NCI-H1417 treated with DMSO at 0.1 percent for 48 hours (cell line): ENCODE measurements at places on chromosomes 16 and 17.

- DNase-seq: no peak
These were observed 2.3 kb downstream of the ANKFY1 start for GRCh38 chr17:4261452-4261851.

DNA sequence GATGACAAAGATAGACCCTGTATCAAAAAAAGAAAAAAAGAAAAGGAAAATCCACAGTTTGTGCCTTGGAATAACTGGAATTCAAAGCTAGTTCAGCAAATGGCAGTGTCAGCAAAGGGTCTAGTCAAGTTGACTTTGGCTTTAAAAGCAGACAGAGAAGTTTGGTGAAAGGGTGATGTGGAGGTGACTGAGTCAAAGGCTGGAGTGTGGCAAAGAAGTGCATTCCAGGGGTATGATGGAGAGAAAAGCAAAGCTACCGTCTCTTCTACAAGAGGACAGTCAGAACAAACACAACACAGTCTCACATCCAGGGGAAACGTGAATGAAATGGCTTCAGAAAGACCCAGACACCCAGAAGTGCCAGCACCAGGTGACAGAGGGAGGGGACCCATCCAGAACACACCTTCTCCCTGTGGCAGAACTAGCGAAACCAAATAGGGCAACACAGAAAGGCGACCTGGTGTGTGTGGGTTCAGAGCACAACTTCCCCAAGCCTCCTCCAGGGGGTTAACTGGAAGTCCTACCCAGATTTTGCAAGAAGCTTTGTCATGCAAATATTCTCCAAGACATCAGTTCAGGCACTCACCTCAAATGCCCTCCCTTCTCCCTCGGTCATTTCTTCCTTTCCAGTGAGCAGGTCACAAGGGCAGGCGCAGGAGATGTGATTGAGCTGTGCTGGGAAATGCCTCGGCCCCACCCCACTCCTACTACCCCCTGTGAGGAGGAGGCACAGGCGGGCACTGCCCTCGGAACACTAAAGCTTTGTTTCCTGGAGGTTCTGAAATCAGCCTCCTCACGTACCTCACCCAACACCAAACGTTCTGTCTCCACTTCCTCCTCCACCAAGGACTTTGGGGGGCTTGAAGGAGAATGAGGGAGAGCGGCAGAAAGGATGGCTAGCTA, 481.9 kb downstream of the SOX9 start:
- no peak for DNase-seq

GRCh38 chr17:71329310-71330098, 791.3 kb upstream of the SOX9 start:
- DNase-seq: no peak

- no peak for DNase-seq
These were observed 45.1 kb downstream of the TNFRSF13B start for GRCh38 chr17:16926571-16927451.

- DNase-seq: peak; percentile 47
These were observed 340 bp upstream of the MYO1D start for GRCh38 chr17:32877164-32877764.

- DNase-seq: no peak
These were observed 4.1 kb downstream of the CCDC102A start for GRCh38 chr16:57532266-57532625.

GRCh38 chr16:30561089-30561816, 3.1 kb upstream of the ZNF764 start:
- no peak for DNase-seq

DNA sequence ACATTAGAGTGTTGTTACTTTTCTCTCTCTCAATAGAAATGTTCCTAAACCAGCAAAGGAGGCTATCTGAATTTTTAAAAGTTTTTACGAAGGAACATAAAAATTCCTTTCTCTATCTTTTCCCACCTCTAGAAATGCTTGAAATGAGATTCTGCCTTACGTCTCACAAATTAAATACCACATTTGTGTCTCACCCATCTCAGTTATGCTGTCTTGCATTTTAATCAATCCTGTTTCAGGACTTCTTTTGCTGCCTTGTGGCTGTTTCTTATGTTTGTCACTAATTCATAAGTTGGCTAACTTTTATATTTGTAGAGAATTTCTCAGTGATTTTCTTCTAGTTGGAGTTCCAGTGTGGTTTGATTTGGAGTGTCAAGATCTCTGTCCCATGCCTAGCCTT, 3.5 kb downstream of the OMG start:
- no peak for DNase-seq

GRCh38 chr17:77315551-77316190, 174.9 kb downstream of the SEC14L1 start:
- no peak for DNase-seq

- DNase-seq: no peak
These were observed 86.8 kb downstream of the RBFOX1 start for GRCh38 chr16:7419441-7419840.

- no peak for DNase-seq
These were observed 21.1 kb upstream of the BRD7 start for GRCh38 chr16:50389900-50390299.

DNA sequence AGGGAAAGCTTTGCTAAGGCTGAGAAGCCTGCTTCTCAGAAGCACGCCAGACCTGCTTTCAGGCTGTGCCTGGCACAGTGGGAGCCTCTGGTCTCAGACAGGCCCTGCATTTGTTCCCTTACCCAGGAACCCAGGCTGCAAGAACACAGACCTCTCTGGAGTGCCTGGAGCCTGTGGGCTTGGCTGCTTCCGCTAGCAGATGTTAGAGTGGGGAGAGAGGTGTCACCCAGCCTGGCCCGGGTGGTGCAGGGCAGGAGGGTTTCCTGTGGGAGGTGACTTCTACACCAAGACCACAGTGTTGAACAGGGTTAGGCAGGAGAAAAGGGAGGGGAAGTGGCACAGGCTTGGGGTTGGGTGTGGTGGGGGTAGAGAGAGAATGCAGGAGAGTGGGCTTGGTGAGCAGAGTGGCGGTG, 35.8 kb upstream of the ADGRG1 start:
- DNase-seq: no peak

DNA sequence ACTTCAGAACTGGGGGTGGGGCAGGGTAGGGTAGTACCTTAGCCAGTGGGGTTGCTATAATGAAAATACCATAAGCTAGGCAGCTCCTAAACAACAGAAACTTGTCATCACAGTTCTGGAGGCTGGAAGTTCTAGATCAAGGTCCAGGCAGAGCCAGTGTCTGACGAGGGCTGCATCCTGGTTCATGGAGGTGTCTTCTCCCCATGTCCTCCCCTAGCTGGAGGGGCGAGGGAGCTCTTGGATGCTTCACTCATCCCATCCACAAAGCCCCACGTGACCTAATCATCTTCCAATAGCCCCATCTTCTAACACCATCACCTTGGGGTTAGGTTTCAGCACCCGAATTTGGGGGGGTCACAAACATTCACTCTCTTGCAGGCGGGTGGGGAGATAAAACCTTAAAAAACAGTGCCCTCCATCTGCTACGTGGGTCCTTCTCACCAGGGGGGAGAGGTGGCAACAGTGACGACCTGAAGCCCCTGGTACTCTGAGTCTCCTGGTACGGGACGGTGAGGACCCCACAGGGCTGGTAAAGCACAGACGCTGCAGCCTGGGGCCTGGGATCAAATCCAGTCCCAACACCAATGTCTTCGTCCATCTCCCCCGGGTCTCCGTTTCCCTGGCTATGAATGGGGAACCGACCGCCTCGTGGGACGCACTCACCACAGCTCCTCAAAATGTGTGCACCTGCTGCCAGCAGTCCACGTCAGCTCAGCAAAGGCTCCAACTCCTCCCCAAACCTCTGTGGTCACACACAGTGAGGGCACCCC, 22.8 kb downstream of the RAB40B start:
- no peak for DNase-seq

DNA sequence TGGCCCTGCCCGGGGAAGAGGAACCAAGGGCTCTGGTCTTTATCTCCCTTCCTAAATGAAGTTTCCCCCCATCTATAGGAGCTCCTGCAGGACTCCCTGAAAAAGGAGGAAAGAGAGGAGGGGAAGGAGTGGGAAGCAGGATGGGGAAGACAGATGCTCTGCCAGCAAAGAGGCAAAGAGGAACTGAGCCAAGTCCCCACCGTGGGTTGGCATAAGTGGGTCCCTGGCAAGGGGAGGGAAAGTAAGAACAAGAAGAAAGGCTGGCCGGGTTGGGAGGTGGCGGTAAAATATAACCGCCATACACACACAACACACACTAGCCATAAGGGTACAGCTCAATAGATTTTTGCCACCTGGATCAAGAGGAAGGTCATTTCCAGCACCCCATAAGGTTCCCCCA, 6.1 kb upstream of the EIF1 start:
- no peak for DNase-seq

GRCh38 chr16:75475420-75475847, 10.9 kb upstream of the TMEM170A start:
- no peak for DNase-seq

DNA sequence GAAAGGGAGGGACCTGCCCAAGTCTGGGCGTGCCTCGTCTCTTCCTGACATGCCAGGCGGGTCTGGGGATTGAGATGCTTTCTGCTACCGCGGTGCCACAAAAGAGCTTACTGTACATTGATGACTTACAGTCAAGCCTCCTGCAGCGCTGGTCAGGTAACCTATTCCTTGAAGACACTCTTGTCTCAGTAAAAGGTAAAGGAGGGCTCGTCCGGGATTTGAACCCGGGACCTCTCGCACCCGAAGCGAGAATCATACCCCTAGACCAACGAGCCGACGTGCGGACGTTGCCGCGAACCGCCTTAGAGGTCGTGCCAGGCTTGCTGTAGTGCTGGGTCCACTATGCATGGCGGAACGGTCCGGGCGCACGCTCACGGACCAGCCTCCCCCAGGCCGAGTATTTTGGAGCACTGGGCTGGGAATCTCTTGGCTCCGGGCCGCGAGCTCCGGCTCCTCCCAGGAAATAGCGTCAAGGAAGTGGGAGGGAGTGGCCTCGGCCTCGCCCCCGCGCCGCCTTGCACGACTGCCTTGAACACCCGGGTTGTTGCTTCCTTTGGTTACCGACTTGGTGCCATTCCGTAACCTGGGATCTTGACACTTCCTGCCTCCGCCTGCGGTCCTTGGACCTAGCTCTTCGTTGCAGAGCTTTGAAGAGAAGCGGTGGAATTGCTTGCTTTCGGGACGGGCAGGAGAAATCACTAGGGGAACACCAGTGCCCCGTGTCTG, 12.4 kb upstream of the AURKB start:
- DNase-seq: peak; percentile 12
